Upper lobe of left lung (tissue), 6 donors: ENCODE measurements at places on chromosomes 2 and 18. TPM values are rescaled to one million over a fixed set of nuclear protein-coding genes. Genes with fewer than 3 reads are reported as not detected.

- peaks cover 20% of the 10 kb centered on the region for H3K4me1 ChIP-seq
- peaks cover 2% of the 10 kb centered on the region for H3K36me3 ChIP-seq
- no peak for DNase-seq
Observed at GRCh38 chr2:69436596-69436937, 668 bp downstream of the NFU1 start.

DNA sequence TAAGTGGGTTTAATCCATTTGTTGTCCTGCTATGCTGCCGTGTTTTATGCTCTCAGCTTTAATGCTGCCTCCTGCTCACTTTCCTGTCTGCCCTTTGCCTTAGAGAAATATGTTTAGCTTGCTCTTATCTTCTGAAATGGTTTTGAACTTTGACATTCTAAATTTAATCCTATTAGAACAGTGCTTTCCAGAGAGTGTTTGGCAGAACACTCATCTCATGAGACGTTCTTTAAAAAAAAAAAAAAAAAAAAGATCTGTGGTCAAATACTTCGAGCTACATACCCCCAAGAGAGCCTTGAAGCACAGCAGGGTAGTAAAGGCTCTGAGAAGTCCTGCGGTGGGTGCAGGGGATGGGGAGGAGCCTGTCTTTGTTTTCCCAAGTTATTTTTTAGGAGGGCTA lies 161.3 kb downstream of the SPP2 start:
- no peaks in the 10 kb centered on the region for H3K4me1 ChIP-seq
- H3K27ac ChIP-seq = no peak overlapping the region
- H3K4me3 ChIP-seq = no peak overlapping the region
- no peaks in the 10 kb centered on the region for H3K27me3 ChIP-seq

DNA sequence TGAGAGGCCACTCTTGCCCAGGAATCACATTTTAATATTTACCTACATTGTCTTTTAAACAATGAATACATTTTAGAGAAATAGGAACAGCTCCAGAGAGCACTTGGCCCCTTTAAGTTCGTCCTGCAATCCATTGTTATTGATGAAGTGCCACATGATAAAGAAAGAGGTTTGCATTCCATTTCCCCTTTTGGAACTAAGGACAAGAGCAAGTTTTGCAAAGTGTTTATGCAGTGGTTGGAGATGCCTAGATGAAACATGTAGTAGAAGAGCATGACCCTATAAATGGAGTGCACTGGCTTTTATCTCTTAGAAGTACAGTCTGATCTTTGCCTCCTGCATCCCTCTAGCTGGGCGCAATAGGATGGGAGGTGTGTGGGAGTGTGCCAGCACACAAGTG lies 118.7 kb upstream of the CNTNAP5 start:
- H3K36me3 ChIP-seq = no peaks in the 10 kb centered on the region
- no peak overlapping the region for H3K27ac ChIP-seq
- DNase-seq = no peak
- no peaks in the 10 kb centered on the region for H3K4me1 ChIP-seq
- no peak overlapping the region for H3K4me3 ChIP-seq

GRCh38 chr2:21774691-21775368 lies 651.1 kb downstream of the TDRD15 start:
- no peak for DNase-seq
- no peak overlapping the region for H3K4me3 ChIP-seq
- H3K4me1 ChIP-seq = no peaks in the 10 kb centered on the region
- H3K27ac ChIP-seq = no peak overlapping the region
- no peaks in the 10 kb centered on the region for H3K27me3 ChIP-seq
- no peaks in the 10 kb centered on the region for H3K36me3 ChIP-seq

DNA sequence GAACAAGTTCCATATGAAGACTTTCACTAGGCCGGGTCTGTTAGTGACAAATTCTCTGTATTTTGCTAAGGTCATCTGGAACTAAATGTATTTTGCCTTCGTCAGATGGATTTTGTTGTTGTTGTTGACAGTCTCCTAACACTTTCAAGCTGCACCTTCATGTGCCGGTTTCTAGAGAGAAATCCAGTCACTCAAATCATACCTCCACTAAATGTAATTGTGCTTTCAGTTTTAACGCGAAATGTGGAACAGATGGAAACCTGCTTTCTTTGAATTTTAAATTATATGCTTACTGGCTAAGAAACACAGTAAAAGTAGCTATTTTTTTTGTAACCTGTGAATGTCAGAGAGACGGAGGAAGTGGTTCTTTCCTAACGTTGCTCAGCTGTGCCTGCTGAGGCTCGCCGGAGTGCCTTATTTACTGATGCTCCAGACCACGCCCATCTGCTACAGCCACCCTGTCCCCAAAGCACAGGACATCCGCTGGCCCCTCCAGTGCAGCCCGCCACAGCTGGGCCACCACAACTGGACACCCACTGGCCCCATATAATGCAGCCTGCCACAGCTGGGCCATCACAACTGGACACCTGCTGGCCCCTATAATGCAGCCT lies 134.7 kb downstream of the PXDN start:
- H3K4me3 ChIP-seq = no peak overlapping the region
- no peaks in the 10 kb centered on the region for H3K36me3 ChIP-seq
- H3K27ac ChIP-seq = no peak overlapping the region

The KCNG2 gene
- 0.91 TPM for total RNA-seq

The PJVK gene
- total RNA-seq = 1.7 TPM

The LNPK gene
- total RNA-seq = 23.9 TPM

The NCOA1 gene
- total RNA-seq = 38.6 TPM

The SEPTIN2 gene
- 241 TPM for total RNA-seq

The PCARE gene
- total RNA-seq = not detected
